ENCODE measurements at places on chromosomes 13 and 19. TPM values are rescaled to one million over a fixed set of nuclear protein-coding genes. Genes with fewer than 3 reads are reported as not detected.

DNA sequence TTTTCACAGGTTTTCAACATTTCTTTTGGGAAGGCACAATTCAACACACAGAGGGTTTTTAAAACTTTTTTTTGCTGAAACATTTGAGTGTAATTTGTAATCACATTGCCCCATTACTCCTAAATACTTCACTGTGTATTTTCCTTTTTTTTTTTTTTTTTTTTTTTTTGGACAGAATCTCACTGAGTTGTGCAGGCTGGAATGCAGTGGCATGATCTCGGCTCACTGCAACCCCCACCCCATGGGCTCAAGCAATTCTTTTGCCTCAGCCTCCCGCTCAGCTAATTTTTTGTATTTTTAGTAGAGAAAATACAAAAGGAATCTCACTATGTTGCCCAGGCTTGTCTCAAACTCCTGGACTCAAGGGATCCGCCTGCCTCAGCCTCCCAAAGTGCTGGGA lies 14.8 kb upstream of the DNAJC15 start:
- DNase-seq = no peak

DNA sequence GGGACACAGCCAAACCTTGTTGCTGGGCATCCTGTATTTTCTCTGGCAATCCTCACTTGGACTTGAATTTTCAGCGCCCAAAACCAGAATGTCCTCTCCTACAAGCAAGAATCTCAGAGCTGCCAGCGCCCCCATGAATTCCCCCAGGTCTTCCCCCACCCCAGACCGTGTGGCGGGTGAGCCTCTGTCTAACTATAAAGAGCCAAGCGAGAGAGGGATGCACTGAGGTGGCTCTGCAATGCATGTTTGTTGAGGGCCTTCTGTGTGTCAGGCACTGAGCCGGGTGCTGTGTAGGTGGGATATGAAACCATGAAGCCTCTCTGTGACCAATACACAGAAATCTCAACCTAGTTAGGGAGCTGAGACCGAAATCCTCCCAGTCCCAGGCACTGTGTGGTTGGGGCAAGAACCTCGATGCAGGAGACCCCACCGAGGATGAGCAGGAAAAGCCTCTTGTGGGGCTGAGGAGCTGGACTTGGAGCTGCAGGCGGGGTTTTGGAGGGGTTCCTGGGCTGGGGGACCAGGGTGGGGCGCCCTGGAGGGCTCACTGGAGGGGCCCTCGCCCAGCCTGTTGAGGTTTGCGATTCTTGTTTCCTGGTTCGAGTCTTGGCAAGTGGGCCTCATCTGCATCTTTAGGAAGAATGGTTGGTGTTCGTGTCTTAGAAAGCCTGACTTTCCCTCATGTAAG lies 12.4 kb upstream of the PROZ start:
- no peak for DNase-seq

TMIGD2 gene
- total RNA-seq = 5.1 TPM

DNA sequence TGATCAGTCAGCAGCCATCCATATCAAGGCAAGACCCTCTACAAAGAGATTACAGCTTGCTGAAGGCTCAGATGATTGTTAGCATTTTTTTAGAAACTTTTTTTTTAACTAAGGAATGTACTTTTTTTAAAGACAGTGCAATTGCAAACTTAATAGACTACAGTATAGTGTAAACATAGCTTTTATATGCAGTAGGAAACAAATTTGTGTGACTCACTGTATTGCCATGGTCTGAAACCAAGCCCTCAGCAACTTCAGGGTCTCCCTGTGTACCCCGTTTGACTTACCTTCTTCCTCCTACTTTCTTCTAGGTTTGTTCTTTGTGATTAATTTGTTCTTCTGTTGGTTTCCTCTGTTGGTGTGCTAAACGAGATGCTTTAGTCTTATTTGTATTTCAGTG lies 93.0 kb upstream of the TEX29 start:
- no peak for DNase-seq

DNA sequence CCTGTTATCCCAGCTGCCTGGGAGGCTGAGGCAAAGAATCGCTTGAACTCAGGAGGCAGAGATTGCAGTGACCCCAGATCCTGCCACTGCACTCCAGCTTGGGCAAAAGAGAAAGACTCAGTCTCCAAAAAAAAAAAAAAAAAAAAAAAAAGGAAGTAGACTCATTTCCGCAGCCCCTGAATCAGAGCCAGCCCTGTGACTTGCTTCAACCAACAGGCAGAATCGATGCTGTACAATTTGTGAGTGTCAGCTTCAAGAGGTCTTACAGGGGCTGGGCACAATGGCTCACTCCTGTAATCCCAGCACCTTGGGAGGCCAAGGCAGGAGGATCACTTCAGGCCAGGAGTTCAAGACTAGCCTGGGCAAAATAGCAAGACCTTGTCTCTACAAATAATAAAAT lies 12.8 kb downstream of the ANKRD27 start:
- DNase-seq = no peak

DNA sequence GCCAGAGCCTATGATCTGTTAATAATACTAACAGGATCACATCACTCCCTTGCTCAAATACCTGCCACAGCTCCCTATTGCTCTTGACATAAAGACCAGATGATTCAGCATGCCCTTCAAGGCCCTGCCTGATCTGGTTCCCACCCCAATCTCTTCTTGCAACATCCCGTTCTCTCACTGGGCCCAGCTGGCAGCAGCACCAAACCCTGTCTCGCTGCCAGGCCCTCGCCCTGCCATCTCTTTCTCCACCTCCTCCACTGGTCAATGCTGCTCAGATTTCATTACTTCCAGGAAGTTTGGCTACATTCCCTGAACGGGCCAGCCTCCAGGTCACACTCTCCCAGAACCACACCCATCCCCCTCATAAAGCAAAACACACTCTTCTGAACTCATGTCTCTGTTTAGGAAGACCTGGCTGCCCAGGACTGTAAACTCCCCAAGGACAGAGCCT lies 8.6 kb upstream of the BCAT2 start:
- DNase-seq = no peak

DNA sequence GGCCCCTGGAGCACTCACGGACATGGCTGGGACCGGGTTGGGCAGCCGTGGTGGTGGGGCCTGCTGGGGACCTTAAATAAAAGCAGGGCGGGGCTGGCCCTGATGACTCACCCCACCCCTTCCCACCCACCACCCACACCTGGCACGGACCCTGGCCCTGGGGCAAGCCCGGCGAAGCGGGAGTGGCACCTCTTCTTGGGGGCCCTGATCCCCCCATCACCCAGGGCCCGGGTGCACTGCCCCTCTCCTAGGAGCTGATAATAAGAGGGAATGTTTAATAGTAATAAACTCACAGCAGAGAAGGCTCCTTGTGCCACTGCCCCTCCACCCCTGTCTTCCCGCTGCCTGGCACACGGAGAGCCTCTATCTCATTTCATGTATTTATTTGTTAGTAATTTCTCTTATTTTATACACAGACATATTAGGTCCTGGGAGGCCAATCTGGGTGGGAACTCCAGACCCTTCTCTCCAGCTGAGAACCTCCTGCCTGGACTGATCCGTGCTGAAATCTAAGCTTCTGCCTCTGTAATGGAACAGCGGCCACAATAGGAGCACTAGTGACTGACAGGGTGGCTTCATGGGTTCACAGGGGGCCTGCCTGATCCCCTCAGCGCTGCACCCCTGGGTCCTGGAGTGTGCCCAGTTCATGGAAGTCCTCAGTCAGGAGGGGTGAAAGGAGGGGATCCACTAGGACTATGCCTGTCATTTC lies at the start of gene LGALS7:
Gene LGALS7, minus strand, starts transcription at position 49 of the 709 bp plus-strand sequence. Its CDS starts 25 bp downstream, at position 24.
- no peak for DNase-seq

TLE6 gene
- 1.8 TPM for total RNA-seq

GRCh38 chr13:31773538-31773937 lies 34.2 kb downstream of the RXFP2 start:
- no peak for DNase-seq

- no peak for DNase-seq
These were observed 15.2 kb downstream of the ZSCAN5C start for GRCh38 chr19:56217039-56217949.

DNA sequence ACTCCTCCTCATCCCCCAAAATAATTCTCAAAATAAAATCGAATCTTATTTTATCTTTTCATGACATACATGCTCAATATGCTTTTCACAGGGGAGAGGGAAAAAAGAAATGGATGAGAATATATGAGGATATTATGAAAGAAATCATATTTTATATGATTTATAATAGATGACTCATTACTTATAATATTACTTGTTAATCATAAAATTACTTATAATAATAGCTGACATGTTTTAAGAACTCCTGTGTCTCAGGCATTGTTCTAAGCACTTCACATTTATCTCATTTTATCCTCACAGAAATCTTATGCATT lies 3.0 kb upstream of the CEACAM3 start:
- no peak for DNase-seq

DNA sequence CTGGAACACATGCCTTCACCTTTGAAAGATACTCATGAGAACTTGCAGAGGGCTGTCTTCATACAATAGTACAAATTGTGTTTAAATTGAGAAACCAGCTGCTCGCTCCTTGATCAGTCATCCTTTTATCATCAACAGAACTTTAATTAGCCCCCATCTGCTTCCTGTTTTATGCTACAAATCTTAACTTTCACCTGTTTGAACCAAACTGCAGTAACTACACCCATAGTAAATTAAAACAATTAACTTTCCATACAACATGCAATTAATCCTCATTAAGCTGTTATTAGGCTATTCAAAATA lies 85.2 kb downstream of the FOXO1 start:
- no peak for DNase-seq

- DNase-seq = no peak
These were observed 556.3 kb downstream of the UQCRFS1 start for GRCh38 chr19:28656644-28657043.

GRCh38 chr13:57925751-57926150 lies 294.2 kb downstream of the PCDH17 start:
- no peak for DNase-seq

HIPK4 gene
- total RNA-seq = not detected

DNA sequence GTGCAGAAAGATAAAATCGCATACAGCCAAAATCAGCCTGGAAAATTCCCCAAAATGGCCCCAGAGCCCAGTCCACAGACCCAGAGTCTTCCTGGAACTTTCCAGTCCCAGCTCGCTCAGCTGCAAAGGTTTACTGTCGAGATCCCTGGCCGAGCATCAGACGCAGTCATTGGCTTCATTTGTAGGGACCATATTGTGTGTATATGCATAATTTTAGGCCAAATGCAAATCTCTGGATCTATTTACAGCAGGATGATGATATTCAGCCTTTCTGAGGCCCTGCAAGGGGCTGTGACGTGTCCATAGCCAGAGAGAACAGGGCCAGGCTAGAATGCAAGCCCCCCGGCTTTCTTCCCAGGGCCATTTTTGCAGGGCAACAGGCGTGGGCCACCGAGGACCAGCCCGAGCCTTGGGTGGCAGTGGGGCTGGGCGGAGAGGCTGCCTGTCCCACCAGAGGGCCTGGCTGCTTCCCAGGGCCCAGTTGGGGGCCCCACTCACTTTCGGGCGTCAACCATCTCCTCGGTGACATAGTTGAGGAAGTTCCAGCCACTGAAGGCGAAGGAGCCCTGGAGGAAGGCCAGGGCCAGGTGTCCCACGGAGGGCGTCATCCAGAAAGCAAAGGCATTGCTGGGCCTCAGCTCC lies 13.7 kb downstream of the SLC7A10 start:
- no peak for DNase-seq

STXBP2 gene
- total RNA-seq = 247 TPM

GRCh38 chr19:15631817-15632216 lies 8.9 kb upstream of the CYP4F3 start:
- DNase-seq = no peak

KCTD12 gene
- 0.39 TPM for total RNA-seq

- DNase-seq = no peak
These were observed 596.5 kb upstream of the MIR17HG start for GRCh38 chr13:90751026-90751425.

Data from natural killer cell treated with Interleukin-12 subunit alpha and Interleukin-12 subunit beta and Interleukin-15 and Interleukin-18, amount 100 ng/mL, for 72 hours (primary cell).